ENCODE measurements at places on chromosomes 4 and X. TPM values are rescaled to one million over a fixed set of nuclear protein-coding genes. Genes with fewer than 3 reads are reported as not detected.

DNA sequence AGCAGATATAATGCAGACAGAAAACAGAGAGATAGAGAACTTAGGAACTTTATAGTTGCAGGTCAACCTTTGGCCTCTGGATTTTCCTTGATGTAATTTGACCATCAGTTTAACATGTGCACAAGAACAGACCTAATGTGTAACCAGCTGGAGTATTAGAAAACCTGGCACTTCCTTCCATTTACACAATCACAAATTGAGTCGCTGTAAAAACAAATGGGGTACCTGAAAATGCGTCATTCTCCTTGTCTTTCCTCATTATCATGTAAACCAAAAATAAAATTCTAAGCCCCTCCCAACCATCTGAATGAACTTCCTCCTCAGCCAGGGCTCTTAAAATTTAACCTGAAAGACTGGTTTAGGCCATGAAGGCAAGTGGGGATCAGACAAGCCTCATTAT is 358.4 kb upstream of the MAGEB16 start:
- no peak for DNase-seq
- H3K27me3 ChIP-seq, result no peaks in the 10 kb centered on the region
- no peaks in the 10 kb centered on the region for H3K4me1 ChIP-seq
- H3K4me3 ChIP-seq, result no peak overlapping the region
- H3K36me3 ChIP-seq, result no peaks in the 10 kb centered on the region

GRCh38 chr4:7894677-7895181 is 44.9 kb downstream of the AFAP1 start:
- H3K27me3 ChIP-seq, result no peaks in the 10 kb centered on the region
- H3K4me1 ChIP-seq, result peaks cover 29% of the 10 kb centered on the region
- H3K27ac ChIP-seq, result no peak overlapping the region
- H3K36me3 ChIP-seq, result no peaks in the 10 kb centered on the region

DNA sequence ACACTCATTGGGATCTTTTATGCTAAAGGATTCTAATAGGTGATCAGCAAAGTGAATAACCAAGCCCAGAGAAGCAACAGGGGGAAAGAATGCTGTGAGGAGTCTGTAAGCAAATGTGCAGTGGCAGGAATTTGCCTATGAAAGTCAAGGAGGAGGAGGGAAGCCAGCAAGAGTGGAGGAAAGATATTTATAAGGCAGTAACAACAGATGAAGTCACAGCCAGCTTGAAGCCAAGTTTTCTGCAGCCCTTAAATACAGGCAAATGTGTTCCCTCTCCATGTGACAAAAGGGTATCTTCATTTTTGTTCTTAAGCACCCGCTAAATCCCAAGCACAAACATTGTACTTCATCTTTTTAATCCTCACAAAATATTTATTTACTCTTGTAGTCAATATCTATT is 275.0 kb upstream of the CLNK start:
- no peaks in the 10 kb centered on the region for H3K4me1 ChIP-seq
- H3K4me3 ChIP-seq, result no peak overlapping the region
- H3K36me3 ChIP-seq, result no peaks in the 10 kb centered on the region
- H3K27me3 ChIP-seq, result no peaks in the 10 kb centered on the region
- DNase-seq, result no peak
- no peak overlapping the region for H3K27ac ChIP-seq

GRCh38 chr4:32890398-32890797 is 2170.2 kb downstream of the PCDH7 start:
- no peak for DNase-seq
- H3K4me1 ChIP-seq, result no peaks in the 10 kb centered on the region
- H3K36me3 ChIP-seq, result no peaks in the 10 kb centered on the region
- no peak overlapping the region for H3K4me3 ChIP-seq
- H3K27ac ChIP-seq, result no peak overlapping the region
- no peaks in the 10 kb centered on the region for H3K27me3 ChIP-seq

DNA sequence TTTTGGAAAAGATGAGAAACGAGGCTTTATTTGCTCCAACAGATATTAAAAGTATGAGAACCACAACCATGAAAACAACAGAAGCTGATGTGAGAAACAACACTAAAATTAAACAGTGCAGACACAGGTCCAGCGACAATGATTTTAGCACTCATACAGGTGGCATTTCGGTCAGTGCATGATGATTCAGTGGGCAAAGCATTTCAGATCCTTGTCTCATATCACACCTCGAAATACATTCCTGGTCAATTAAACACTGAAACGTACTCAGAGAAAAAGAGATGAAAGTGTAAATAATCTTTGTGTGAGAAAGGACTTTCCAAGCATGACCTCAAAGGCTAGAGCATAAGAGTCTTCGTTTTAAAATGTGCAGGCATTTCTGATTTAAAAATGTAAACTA is 85.2 kb downstream of the ACOX3 start:
- H3K27ac ChIP-seq, result no peak overlapping the region
- H3K36me3 ChIP-seq, result no peaks in the 10 kb centered on the region
- DNase-seq, result no peak
- no peaks in the 10 kb centered on the region for H3K27me3 ChIP-seq
- H3K4me3 ChIP-seq, result no peak overlapping the region

DNA sequence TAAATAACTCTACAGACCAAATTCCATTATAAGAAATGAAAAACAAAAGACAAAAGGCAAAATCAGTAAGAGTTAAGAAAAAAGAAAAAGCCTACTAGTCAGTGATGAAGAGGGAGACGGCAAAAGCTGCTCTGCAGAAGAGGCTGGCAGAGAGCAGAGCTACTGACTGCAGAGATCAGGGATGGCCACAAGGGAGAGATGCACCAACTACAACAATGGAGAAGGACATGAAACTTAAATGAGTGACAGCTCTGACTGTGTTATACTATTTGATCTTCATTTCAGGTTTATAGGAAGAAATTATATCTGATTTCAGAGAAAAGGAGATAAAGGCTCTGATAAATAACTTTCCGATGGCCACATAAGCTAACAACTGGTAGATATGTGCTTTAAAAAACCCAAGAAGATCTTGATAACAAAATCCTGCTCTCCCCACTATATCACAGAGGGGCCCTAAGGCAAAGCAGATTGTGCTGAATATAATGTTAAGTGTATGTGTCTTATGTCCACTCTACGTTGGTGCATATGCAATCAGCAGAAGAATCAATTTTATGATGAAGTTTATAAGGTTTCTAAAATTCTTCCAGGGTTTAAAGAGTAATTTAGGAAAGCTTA is 58.4 kb upstream of the COX18 start:
- H3K36me3 ChIP-seq, result peaks cover 16% of the 10 kb centered on the region
- H3K27me3 ChIP-seq, result no peaks in the 10 kb centered on the region
- H3K27ac ChIP-seq, result no peak overlapping the region
- no peak for DNase-seq
- no peak overlapping the region for H3K4me3 ChIP-seq
- H3K4me1 ChIP-seq, result no peaks in the 10 kb centered on the region

- H3K27ac ChIP-seq, result no peak overlapping the region
- peaks cover 43% of the 10 kb centered on the region for H3K36me3 ChIP-seq
- H3K4me3 ChIP-seq, result no peak overlapping the region
- no peaks in the 10 kb centered on the region for H3K4me1 ChIP-seq
- DNase-seq, result no peak
These were observed 88.6 kb downstream of the NFKB1 start for GRCh38 chr4:102589743-102590142.

Gene SLC7A11
- 0.75 TPM for total RNA-seq

GRCh38 chr4:42398871-42399331 is 1.6 kb downstream of the SHISA3 start:
- no peak for DNase-seq
- peak overlapping the region; percentile 54 for H3K4me3 ChIP-seq
- peaks cover 12% of the 10 kb centered on the region for H3K4me1 ChIP-seq
- H3K27me3 ChIP-seq, result no peaks in the 10 kb centered on the region
- H3K27ac ChIP-seq, result no peak overlapping the region
- no peaks in the 10 kb centered on the region for H3K36me3 ChIP-seq

DNA sequence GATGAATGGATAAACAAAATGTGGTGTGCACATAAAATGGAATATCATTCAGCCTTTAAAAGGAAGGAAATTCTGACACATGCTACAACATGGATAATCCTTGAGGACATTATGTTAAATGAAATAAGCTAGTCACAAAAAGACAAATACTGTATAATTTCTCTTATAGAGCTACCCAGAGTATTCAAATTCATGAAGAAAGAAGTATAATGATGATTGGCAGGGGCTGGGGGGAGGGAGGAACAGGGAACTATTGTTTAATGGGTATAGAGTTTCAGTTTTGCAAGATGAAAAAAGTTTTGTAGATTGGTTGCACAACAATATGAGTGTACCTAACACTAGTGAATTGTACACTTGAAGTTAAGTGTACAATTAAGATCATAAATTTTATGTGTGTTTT is 153.9 kb upstream of the STK26 start:
- no peaks in the 10 kb centered on the region for H3K27me3 ChIP-seq
- no peaks in the 10 kb centered on the region for H3K4me1 ChIP-seq
- no peak for DNase-seq
- H3K4me3 ChIP-seq, result no peak overlapping the region
- H3K27ac ChIP-seq, result no peak overlapping the region

Data from ascending aorta (tissue), 2 donors.